Left ventricle myocardium superior (tissue), 1 donor: ENCODE measurements at places on chromosomes 13 and 19.

DNA sequence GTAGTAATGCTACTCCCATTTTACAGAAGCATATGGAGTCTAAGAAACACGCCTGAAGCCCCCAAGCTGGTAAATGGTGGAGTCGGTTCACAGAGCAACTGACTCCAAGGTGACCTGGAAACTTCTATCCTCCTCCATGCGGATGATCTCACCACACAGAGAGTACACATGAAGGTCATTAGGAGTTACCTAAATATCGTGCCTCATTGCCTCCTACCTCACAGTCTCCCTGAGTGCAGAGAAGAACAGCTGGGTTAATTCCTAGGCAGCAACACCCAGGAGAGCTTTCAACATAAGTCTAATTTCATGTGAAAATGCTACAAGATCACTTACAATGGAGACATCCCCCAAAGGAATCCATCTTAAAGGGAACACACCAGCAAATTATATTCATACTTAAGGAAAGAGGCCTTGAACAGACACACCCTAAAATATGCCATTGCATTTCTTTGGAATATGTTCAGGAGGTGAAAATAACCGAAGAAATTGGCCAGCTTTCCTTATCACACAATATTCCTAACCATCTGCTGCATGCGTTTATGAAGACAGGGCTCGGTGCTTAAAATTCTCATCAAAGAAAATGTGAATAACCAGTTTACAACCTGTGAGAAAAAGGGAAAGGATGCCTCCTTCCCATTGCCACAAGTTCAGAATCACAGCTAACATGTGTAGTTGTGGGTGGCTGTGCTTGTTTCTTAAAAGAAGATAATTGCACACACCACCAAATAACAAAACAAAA, 203.6 kb upstream of the NBEA start:
- DNase-seq = no peak

DNA sequence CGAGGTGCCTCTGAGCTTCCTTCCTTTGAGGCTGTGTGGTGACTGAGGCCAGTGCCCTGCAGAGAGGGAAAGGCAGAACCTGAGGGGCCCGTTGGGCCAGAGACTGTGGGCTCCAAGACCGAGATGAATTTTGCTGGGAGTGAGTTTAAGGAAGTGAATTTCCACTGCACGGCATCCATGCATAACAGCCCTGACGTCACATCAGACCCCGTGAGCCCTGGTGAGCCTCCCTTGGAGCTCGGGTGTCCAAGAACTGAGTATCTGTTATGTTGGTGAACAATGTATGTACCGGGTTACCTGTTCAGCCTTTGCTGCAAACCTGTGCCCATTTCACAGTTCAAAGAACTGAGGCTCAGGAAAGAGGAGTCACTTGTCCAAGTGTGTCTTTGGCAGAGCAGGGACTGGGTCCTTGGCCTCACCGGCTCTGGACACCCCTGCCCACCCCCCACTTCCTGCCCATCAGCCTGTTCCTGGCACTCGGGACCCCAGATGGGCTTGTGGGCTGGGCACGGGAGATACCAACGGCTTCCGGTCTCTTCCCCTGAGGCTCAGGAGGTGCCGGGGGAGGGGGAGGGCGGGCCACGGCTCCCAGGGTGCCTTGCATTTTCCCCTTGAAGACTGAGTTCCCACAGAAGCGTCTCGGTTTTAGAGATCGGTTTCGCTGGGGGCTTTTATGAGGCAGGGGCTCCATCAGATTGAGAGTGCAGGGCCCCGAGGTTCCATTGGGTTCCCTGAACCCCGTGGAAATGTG, 33.7 kb downstream of the NFILZ start:
- peak; percentile 40 for DNase-seq

GRCh38 chr19:44866664-44867063, 20.6 kb downstream of the NECTIN2 start:
- DNase-seq = no peak

DNA sequence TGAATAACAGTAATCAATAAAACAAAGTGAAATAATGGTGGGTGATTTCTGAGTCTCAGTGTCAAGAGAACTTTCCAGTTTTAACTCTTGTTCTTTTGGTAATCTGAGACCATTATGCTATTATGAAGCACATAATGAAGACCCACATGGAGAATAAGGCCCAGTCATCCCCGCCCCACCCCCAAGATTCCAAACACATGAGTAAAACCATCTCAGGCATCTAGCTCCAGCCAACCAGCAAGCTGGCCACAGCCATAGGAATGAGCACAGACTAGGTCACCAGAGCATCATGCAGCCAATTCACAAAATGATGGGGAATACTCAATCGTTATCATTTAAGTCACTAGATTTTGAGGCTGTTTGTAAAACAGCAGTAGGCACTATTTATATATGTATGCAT, 1769.0 kb upstream of the PCDH20 start:
- no peak for DNase-seq
